GM12878 (cell line): ENCODE measurements at places on chromosomes 6 and 20. TPM values are rescaled to one million over a fixed set of nuclear protein-coding genes. Genes with fewer than 3 reads are reported as not detected.

The CST4 gene
- total RNA-seq, result not detected in 2 replicates

The TRIM10 gene
- not detected in 2 replicates for total RNA-seq

The PTCHD4 gene
- total RNA-seq, result 0.05 TPM in 1 of 2 replicates, not detected in the other

The MYLK4 gene
- 0.05 TPM in 2 replicates for total RNA-seq

The SCUBE3 gene
- total RNA-seq, result not detected in 2 replicates

The DSTN gene
- 40.2 and 42.1 TPM in 2 replicates for total RNA-seq

The UBE2C gene
- total RNA-seq, result 133 and 141 TPM in 2 replicates
